ENCODE measurements at places on chromosomes 3 and 15.

DNA sequence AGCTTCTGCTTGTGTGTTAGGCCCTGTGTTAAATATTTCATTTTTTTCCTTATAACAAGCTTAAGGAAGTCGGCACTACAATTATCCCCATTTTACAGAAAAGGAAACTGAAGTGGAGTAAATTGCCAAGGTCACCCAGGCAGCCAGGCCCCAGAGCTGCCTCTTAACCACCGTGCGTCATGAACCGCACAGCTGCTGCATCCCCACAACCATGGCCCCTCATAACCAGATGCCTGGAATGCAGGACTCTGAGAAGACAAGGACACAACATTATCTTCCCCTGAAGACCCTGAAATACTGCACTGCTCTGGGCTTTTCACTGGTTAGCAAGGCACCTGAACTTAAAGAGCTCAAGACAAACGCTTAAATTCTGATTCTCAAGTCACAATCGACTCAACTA lies 14.6 kb downstream of the LRIG1 start:
- DNase-seq, result no peak

DNA sequence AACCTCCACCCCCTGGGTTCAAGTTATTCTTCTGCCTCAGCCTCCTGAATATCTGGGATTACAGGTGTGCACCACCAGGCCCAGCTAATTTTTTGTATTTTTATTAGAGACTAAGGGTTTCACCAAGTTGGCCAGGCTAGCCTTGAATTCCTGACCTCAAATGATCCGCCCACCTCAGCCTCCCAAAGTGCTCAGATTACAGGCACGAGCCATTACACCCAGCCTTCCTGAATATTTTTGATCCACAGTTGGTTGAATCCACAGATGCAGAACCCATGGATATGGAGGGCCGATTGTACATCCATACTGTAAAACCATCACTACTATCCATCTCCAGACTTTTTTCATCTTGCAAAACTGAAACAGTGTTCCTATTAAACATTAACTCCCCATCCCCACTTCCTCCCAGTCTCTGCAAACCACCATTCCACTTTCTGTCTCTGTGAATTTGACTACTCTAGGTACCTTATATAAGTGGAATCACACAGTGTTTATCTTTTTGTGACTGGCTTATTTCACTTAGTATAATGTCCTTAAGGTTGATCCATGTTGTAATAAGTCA lies 8.2 kb upstream of the TMEM62 start:
- no peak for DNase-seq

DNA sequence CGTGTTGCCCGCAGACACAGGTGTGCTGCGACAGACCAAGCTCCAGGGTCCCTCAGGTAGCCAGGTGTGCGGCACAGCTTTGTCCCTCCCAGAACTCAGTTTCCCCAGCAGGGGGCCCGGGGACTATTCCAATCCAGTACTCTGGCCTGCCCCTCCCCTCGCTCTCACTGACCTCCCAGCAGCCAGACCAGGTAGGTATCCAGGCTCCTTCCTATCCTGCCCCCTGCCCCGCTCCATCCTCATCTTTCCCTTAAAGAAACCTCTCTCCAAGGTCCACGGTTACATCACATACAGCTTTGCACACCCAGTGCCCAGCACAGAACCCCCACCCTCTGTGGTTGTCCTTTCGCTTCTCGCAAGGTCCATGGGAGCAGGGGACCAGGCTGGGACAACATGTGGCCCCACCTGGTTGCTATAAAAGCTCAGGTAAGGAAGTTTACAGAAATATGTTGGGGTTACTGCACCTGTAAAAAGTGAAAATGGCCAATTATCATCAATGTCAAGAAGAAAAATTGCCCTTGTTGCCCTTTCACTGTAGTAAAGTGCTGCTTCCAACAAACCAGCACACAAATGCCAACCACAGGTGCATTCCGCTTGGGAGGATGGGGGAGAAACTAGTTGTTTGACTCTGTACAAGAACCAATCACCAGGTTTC lies 7.3 kb upstream of the CYP11A1 start:
- DNase-seq, result no peak

DNA sequence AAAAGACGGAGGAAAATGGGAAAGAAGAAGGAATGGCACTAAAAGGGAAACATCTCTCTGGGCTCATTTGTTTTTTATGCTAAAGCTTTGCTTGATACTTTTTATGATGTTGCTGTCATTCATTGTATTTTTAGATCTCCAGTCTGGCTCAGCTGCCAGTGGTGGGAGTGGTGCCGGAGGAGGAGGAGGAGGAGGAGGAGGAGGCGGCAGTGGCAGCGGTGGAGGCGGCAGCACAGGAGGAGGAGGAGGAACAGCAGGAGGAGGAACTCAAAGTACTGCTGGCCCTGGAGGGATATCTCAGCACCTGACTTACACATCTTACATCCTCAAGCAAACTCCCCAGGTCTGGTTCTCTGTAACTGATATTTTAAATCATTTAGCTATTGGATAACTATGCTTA lies 49.6 kb downstream of the MAP6D1 start:
- DNase-seq, result no peak

- DNase-seq, result no peak
These were observed 125.6 kb downstream of the VPS8 start for GRCh38 chr3:184937611-184938010.

DNA sequence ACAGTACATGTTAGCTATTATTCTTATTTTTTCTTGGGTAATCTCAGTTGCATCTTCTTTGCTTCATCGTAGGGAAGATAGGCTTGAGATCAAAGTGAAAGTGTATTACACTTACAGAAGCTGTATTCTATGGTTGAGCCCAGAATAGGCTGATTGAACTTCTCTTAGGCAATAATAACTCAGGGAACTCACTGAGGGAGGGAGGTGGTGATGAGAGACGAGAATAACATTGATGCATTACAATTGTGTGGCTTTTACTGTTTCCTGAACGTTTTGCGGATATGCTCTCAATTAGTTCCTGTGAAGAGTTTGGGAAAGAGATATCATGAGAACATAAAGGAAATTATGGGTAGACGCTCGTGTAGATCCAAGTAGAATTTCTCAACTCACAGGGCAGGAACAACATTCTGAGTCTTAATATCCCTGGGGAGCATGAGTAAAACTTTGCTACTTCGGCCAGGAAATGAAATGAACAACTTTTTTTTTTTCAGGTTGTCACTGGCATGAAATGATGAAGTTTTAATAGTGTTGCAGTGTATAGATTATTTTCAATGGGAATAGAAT lies 302.2 kb downstream of the TUSC7 start:
- DNase-seq, result no peak

- no peak for DNase-seq
These were observed 123.2 kb upstream of the SLC7A14 start for GRCh38 chr3:170709046-170709445.

DNA sequence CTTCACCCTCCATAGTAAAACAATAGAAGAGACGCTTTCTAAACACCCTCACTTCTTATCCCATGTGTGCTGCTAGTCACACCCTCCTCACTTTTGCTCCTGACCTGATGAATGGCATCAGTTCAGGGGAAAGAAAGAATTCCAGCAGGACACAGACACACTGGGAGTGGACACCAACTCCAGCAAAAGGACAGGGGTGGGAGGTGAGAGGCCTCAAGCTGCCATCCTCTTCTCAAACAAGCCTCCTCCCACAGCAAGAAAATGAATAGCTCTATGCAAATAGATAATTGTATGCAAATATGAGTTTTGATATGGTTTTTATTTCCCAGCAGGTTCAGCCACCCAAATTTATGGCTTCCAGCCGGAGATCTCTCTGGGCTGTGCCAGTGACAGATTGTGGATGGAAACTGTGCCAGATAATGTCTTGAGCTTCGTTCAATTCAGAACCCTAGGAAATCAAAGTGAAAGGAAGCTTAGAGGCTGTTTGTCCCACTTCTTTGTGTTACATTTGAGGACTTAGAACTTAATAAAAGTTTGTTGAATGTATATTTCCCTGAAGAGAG lies 209.3 kb upstream of the PPP2R3A start:
- DNase-seq, result no peak

- DNase-seq, result no peak
These were observed 262.3 kb upstream of the RASGRP1 start for GRCh38 chr15:38826880-38827279.

- no peak for DNase-seq
These were observed 406.5 kb upstream of the ARHGEF26 start for GRCh38 chr3:153714588-153715290.

GRCh38 chr3:156661155-156661554 lies 13.2 kb upstream of the TIPARP start:
- no peak for DNase-seq

DNA sequence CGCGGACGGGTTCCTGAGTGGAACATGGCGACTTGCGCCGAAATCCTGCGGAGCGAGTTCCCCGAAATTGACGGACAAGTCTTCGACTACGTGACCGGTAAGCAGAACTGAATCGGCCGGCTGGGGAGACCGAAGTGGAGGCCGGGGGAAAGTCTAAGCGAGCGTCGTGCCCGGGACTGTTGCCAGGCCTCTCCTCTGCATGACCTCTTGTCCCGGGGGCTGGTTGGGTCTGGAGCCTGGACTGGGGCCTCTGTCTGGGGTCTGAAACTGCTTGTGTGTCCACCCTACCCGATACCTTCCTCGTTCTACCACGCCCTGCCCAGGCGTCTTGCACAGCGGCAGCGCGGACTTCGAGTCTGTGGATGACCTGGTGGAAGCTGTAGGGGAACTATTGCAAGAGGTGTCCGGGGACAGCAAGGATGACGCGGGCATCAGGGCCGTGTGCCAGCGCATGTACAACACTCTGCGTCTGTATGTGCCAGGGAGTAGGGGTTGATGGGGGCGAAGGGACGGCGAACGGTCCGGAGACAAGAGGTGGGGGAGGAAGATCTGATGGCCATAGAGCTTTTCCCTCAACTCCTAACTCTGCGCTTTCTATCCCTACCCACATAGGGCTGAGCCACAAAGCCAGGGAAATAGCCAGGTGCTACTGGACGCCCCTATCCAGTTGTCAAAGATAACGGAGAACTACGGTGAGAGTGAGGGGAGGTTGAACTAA lies at the start of gene ABCF3:
ABCF3 (plus strand) TSS at position 16 of the 718 bp plus-strand sequence; CDS start at position 25, 9 bp downstream.
- DNase-seq, result no peak

GRCh38 chr3:79960594-79960993 lies 192.8 kb upstream of the ROBO1 start:
- no peak for DNase-seq

- no peak for DNase-seq
These were observed 179.9 kb downstream of the MCTP2 start for GRCh38 chr15:94411285-94411684.

- DNase-seq, result no peak
These were observed 75.4 kb downstream of the CDC25A start for GRCh38 chr3:48112813-48113212.

DNA sequence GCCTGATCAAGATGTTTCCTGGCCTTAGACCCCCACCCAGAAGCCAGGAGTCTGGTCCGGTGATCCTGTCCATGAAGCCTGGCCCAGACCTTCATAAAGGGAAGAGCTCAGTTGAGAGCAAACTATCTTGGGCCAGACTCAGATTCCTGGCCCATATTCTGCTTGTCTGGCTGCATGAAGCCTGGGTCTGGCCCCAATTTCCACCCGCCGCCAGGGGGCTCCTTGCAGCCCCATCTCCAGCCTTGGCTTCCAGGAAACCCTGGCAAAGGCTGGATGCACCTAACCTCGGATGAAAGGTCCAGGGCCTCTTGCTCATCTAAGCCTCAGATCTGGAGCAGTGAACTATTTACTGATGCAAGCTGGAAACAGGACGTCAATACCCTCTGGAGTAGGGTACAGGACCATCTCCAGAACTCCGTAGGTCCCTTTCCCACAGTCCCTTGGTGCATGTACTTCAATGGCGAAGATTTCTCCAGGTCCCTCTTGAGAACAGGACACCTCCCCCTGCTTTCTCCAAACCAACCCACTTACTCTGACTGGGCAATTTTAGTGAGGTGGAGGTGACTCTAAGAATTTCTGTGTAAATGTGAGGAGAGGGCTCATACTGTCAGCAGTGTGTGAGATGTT lies 5.6 kb downstream of the FOXL2 start:
- DNase-seq, result no peak

DNA sequence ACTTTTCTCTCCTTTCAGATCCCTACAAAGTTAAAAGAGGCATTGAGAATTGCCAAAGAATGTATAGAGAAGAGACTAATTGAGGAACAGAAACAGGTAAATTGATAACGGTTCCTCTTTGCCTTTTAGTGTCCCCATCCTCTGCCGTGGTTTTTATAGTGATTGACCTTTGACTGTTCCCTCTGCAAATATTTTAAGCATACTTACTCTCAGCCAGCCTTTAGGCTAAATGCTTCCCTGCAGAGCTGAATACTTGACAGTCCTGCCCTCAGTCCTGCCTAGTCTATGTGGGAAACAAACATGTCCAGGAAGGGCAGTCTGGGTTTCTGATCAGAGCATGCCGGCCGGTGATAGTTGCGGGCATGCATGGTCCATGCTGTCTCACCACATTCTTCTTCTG lies 24.7 kb downstream of the PDHB start:
- no peak for DNase-seq

Data from activated CD8-positive, alpha-beta memory T cell treated with anti-CD3 and anti-CD28 coated beads for 1 hour (primary cell).